ENCODE measurements at places on chromosomes 1 and 21.

DNA sequence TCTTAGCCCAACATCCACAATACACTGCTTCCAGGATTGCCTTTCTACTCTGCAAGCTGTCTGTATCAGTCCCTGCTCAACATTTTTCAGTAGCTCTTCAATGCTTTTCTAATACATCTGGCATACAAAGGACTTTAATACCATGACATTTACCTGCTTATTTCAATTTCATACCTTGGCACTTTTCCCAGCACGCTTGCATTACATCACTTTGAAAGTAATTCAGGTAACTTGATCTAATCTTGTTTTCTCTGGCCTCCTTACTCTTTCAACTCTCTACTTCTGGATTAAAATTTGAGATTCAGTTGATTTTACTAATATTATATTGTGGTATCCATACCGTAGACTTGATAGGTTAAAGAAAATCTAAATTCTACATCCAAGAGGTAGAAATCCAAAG lies 103.0 kb downstream of the PTGS2 start:
- no peak for DNase-seq

DNA sequence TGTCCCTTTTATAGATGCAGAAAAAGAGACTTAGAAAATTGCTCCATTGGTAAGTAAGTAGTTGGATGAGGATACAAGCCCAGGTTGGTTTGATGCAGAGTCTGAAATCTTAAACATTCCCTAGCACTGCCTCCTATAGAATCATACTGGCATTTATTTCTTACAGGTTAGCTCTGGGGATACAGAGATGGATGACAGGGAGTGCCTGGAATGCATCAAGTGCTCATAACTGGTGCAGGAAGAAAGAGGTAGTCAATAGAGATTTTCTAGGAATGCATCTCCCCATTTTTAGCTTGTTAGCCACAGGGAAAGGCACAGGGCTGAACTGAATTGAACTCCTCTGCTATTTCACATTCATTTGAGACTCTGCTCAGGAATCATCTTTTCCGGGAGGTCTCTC lies 269.0 kb upstream of the USP24 start:
- DNase-seq = no peak

GRCh38 chr1:168966636-168967035 lies 139.9 kb upstream of the ATP1B1 start:
- no peak for DNase-seq

DNA sequence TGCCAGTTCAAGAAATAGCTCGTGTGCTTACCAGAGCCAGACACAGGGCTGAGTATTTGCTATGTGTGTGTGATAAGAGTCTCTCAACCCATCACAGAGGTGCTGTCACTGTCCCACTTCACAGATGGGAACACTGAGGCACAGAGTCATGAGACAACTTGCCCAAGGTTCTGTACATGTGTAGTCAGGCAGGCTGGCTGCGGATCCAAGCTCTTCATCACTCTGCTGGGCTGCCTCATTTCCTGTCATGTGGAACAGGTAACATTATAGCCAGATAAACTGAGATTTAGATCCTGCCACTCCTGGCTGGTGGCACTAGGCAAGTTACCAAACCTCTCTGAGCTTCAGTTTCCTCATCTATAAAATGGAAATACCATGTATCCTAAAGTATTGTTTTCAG lies 77.8 kb downstream of the ITPKB start:
- DNase-seq = no peak

DNA sequence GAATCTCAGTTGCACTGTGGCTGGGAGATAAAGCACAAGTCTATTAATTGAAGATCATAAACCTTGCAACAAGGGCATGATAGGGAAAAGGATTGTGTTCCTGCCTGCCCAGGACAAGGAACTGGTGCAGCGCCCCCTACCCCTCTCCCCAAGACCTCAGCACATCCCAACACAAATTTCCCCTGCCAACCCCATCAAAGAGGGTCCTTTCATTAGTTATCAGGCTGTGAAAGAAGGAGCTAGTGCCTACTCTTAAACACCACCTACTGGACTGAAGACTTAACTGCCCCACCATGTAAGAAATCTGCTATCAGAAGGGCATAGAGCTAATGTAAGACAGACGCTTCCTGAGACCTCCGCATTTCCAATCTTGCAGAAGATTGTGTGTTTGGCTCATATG lies 372.6 kb downstream of the AGBL4 start:
- no peak for DNase-seq

- DNase-seq = no peak
These were observed 3.4 kb upstream of the CMPK1 start for GRCh38 chr1:47330212-47330611.

DNA sequence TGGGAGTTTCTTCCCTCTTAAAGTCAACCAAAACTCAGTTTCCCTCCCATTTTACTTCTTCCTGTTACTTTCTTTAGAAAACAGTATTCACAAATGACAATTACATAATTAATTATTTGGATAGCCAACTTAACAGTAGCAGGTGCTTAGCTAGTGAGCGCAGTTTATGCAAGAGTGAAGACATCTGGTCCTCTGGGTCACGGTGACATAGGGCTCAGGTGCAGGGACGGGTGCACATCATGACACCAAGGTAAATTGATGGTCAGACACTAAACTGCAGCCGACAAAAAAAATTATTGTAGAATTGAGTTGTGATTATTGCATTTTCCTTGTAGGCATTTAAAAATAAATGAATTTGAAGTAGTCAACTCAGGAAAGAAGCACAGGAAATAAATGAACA lies 142.0 kb upstream of the KCTD3 start:
- no peak for DNase-seq

GRCh38 chr1:241020851-241021697 lies 335.9 kb downstream of the RGS7 start:
- no peak for DNase-seq

All from RWPE1 (cell line).